ENCODE measurements at places on chromosomes 7 and 10. TPM values are rescaled to one million over a fixed set of nuclear protein-coding genes. Genes with fewer than 3 reads are reported as not detected.

The SLC25A40 gene
- total RNA-seq = 23.5 TPM

The TMEM106B gene
- 44.1 TPM for total RNA-seq

The SPACDR gene
- total RNA-seq = 0.35 TPM

The TMEM254 gene
- total RNA-seq = 9.7 TPM

The CTAGE6 gene
- not detected for total RNA-seq

The CARD11 gene
- total RNA-seq = 0.41 TPM

The TUBB8 gene
- total RNA-seq = not detected

The PILRA gene
- 3.8 TPM for total RNA-seq

The BMPER gene
- 2.5 TPM for total RNA-seq

The CALHM3 gene
- total RNA-seq = not detected

The ACTA2 gene
- total RNA-seq = 75.2 TPM

The XRCC2 gene
- total RNA-seq = 0.65 TPM

The BHLHA15 gene
- not detected for total RNA-seq

The HABP2 gene
- not detected for total RNA-seq

The FAM25C gene
- total RNA-seq = not detected

The MPP7 gene
- 13.1 TPM for total RNA-seq

The EBF3 gene
- 7.9 TPM for total RNA-seq

DNA sequence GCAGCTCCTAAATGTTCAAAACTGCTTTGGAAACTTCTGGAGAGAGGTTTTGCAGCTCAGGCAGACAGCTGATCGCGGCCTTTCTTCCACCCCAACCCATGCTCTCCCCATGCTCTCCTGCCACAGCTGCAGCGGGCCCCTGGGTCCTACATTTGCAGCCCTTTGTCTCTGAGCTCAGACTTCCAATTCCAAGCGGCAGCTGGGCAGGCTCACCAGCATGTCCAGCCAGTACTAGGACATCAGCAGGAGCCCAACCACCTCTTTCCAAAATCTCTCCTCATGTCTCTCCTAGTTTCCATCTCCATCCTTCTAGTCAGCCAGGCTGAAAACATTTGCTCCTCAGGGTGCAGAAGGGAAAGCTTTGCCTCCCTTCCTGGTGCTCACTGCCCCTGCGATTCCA, 6.0 kb downstream of the LEP start:
- DNase-seq = no peak

DNA sequence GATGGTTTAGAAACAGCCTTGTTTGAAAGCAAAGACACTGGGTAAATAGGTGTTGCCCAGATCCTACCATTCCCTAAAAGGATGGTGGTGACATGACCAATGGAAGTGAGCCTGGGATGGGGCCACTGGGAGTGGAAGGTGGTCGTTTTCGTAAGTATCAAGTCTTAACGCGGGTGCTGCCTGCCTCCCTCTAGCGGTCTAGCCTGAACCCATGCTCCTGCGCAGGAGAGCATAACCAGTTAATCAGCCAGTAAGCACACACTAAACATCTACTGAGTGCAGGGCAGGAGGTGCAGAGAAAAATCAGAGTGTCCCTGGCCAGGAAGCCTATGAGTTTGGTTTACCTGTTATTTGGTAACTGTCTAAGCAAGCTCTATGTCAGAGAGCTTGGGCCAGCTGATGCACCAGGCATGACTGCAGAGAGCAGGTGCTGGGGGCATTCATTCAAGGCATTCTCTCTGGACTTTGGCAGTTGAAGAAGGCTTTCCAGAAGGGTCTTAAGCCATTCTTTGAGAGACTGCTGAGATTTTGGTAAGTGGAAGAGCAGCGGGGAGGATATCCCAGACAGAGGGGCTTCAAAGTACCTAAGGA, 930 bp downstream of the GARIN1A start:
- DNase-seq = no peak

- DNase-seq = no peak
These were observed 30.3 kb downstream of the ARID5B start for GRCh38 chr10:61931620-61932332.

DNA sequence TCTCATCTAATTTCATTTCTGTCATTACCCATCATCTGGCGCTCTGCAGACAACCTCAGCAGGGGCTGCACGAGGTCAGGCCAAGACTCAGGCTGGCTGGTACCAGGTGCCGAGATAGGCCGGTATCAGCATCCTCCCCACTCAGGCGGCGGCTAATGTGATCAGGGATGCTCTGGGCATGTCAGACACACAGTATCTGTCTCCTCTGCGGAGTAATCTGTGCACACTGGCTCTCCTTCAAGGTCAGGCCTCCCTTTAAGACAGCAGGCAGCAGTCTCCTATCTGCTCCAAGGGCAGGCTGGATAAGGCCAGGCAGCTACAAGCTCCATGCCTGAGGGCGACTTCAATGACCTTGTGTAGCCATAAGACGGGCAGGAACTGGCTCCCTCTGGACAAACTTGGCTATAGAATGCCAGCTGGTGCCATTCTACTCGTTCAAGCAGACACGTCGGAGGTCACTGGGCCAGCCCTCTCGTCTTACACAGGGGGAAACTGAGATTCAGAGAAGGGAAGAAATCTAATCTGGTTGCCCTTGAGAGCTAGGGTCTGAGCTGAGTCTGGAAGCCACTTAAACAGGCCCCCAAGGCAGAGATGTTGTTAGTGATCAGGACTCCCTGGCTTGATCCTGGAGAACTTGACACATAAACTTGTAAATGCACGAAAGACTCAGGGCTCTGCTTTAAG, 59.3 kb downstream of the ARHGAP22 start:
- no peak for DNase-seq

DNA sequence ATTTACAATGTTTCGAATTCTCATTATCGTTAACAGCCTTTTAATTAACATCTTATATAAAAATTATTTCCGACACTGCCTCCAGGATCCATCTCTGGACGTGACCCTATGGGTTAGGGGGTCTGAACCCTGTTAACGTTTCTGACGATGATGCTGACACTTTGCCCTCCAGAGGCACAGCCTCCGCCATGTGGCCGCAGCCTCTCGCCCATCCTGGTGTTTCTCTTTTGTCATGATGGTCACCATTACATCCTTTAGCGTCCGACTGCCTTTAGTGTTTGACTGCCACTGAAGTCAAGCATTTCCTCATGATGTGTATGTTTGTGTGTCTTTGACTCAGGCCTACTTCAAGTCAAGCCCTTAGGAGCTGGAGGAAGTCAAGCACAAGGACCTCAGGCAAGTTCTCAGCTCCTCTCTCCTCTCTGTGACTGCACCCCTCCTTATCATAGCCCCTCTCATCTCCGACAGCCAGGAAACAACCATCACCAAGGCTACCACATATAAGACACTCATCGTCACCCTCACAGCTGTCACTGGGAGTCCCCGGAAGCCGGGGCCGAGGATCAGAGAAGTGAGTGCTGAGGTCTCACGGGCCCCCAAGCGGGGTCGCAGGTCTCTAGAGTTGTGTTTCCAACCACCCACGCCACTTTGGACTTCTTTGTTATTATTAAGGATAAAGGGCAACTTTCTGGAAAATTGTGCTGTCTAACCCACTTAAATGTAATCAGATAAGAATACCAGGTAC, 96.1 kb upstream of the PPP2R2D start:
- peak; percentile 60 for DNase-seq

- DNase-seq = peak; percentile 72
These were observed 122.4 kb upstream of the AFAP1L2 start for GRCh38 chr10:114526504-114527238.

DNA sequence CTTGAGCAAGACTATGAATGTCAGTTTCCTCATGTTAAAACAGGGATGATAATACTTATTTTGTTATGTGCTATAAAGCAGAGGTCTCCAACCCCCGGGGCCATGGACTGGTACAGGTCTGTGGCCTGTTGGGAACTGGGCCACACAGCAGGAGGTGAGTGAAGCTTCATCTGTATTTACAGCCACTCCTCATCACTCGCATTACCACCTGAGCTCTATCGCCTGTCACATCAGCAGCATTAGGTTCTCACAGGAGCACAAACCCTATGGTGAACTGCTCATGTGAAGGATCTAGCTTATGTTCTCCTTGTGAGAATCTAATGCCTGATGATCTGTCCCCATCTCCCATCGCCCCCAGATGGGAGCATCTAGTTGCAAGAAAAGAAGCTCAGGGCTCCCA, 365.3 kb upstream of the SMIM30 start:
- no peak for DNase-seq

DNA sequence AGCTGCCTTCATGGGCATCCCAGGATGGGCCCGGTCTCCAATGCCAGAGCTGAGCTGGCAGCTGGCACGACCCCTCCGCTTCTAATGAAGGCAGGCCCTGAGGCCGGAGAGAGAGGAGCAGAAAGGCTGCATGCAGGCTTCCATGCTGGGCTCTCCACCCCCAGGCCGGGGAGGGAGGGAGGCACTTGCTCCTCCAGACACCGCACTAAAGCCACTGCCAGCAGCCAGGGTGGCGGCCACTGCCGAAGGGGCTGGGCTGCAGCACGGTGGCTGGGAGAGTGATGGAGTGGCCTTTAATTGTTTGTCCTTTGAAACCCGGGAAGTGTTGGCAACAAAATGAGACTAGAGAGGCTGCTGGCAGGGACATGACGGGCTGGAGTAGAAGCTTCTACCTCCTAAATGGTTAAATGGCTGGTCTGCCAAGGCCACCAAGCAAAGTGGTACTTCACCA, 236.5 kb downstream of the SKAP2 start:
- DNase-seq = no peak

- no peak for DNase-seq
These were observed 222.0 kb downstream of the PRPF18 start for GRCh38 chr10:13808556-13809391.

- no peak for DNase-seq
These were observed 250.7 kb upstream of the ZNF32 start for GRCh38 chr10:43899224-43899959.

- DNase-seq = peak; percentile 3
These were observed 2.6 kb downstream of the TBRG4 start for GRCh38 chr7:45108863-45109262.

GRCh38 chr10:61099756-61100155, 155.8 kb upstream of the RHOBTB1 start:
- no peak for DNase-seq

DNA sequence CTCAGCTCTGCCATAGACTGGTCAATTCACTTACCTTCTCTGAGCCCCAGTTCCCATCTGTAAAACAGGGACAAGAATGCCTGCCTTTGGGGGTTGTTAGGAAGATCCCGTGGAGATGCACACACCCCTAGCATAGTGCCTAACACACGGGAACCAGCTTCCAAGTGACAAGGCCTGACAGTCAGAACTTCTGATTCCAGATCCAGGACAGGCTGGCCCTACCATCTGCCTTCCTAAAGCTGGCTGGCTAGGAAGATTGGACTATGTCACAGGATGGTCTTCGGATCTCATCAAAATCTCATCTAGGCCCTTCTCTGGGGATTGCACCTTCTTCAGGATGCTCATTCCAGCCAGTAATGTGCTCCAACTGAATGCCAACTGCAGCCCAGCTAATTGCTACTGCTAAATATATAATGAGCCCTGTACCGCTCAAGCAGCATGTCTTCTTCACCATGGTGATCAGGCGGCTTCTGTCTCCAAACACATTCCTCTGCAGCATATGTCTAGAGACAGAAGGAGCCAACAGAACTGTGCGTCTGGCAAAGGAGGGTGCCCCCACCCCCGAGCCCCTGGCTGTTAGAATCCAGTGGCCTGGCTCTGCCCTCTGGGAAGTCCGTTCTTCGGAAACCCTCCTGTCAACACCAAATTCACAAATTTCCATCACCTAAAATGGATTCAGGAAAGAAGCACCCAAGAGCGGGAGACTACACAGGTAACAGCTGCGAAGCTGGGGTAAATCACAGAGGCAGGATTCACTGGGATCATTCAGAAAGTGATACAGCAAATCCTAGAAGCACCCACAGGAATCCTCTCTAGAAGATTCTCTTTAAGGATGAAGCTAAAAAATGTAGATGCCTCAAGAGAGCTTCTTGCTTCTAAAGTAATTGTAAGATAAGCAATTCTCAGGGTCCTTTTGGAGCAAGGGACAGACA, 142.1 kb upstream of the EEPD1 start:
- DNase-seq = no peak

- DNase-seq = no peak
These were observed 615.1 kb downstream of the SDK1 start for GRCh38 chr7:3916146-3916545.

DNA sequence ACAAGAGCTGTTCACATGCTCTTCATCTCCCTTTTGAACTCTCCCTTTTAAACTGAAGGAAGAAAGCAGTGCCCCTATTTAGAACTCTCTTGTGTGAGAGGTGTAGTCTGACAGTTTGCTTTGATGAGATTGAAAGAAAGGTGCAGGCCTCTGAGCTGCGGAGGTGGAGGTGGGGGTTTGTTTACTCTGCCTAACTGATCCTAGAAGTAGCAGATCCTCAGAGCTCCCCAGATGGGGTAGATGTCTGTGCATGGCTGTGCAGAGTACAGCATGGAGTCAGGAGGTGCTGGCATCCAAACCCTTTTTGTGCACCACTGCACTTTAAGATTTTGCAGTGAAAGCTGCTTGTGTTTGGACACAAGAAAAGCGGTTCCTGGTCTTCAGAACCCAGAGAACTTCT, 58.3 kb downstream of the MINDY4 start:
- no peak for DNase-seq

- DNase-seq = no peak
These were observed 212.9 kb downstream of the CCSER2 start for GRCh38 chr10:84541289-84541637.

DNA sequence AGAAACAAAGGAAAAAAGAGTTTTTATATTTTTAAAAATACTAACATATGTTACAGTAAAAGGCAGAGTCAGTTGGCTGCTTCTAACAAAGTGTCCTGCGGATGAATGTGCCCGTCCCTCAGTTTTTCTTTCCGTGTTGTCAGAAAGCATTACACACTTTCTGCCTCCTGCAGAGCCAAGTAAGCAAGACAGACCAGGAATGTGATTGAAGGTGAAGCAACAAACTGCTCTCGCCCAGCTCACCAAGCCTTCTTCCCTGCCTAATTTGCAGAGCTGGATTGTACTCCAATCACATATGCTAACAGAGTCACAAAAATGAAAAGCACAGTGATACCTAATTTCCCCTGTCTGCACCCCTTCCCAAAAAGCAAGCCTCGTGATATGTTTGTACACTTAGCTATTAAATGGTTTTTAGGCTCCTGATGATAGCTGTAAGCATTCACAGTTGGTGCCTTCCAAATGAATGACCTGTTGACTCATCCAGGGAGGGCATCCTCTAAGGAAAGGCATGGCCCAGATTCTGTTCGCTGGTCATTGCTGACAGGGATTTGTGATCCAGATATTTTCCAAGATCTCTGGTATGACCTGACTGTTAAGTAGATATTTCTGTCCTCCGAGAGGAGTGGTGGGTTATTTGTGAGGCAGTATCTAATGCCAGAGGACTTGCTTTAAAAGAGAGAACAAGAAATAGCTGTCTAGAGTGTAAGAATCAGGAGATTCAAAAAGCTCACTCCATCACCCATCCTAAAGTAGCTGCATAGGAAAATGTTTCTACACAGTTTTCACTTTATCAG, 187.3 kb upstream of the PLXDC2 start:
- no peak for DNase-seq

- DNase-seq = no peak
These were observed 40.7 kb upstream of the EBLN1 start for GRCh38 chr10:22258471-22258870.

GRCh38 chr10:7606951-7607404, 59.8 kb downstream of the ITIH5 start:
- no peak for DNase-seq

- no peak for DNase-seq
These were observed 624 bp upstream of the ZNF783 start for GRCh38 chr7:149261316-149261828.
